Effector memory CD8-positive, alpha-beta T cell (primary cell): ENCODE measurements at places on chromosomes 4 and X.

GRCh38 chrX:15856222-15856587 is 1.6 kb upstream of the AP1S2 start:
- peaks cover 9% of the 10 kb centered on the region for H3K36me3 ChIP-seq
- H3K27me3 ChIP-seq = no peaks in the 10 kb centered on the region
- no peak overlapping the region for H3K27ac ChIP-seq
- peaks cover 2% of the 10 kb centered on the region for H3K4me1 ChIP-seq
- DNase-seq = no peak

DNA sequence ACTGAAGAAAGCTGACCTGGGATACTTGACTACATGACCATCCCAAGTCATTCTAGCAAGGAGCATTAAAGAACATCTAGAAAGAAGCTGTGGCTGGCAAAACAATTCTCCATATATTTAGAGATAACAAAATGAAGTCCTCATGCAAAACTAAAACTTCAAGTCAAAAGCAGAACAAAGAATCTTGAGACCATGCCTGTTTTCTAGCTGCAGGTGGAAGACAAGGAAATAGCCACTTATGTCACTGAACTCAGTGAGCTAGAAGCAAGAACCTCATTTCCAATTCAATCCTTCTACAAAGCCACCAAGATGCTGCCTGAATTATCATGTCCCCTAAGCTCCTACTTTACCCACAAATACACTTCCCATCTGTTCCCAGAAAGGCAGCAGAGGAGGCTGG is 13.8 kb downstream of the USP46 start:
- no peak for DNase-seq
- peaks cover 32% of the 10 kb centered on the region for H3K4me1 ChIP-seq
- H3K4me3 ChIP-seq = no peak overlapping the region
- no peaks in the 10 kb centered on the region for H3K36me3 ChIP-seq

- H3K4me3 ChIP-seq = no peak overlapping the region
- H3K27me3 ChIP-seq = no peaks in the 10 kb centered on the region
- DNase-seq = no peak
- no peaks in the 10 kb centered on the region for H3K4me1 ChIP-seq
- no peaks in the 10 kb centered on the region for H3K36me3 ChIP-seq
Measured at GRCh38 chrX:109049903-109050302, 313.5 kb upstream of the IRS4 start.

DNA sequence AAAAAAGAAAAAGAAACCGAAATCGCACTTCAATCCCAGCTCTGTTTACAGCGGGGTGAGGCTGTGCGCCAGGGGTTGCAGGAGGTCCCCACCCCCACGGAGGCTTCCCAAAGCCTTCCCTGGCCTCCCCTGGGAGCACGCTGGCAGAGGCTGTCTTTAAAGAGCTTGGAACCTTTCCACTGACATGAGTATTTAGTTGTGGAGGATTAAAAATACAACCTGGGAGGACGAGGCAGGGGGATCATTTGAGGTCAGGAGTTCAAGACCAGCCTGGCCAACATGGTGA is 69.1 kb downstream of the PPP2R2C start:
- no peaks in the 10 kb centered on the region for H3K36me3 ChIP-seq
- no peak overlapping the region for H3K4me3 ChIP-seq
- DNase-seq = no peak
- H3K4me1 ChIP-seq = peaks cover 10% of the 10 kb centered on the region
- no peak overlapping the region for H3K27ac ChIP-seq
- H3K27me3 ChIP-seq = peaks cover 91% of the 10 kb centered on the region

GRCh38 chrX:120270567-120270966 is 20.0 kb downstream of the ZBTB33 start:
- no peak overlapping the region for H3K4me3 ChIP-seq
- no peak for DNase-seq
- H3K27ac ChIP-seq = no peak overlapping the region
- no peaks in the 10 kb centered on the region for H3K27me3 ChIP-seq

- no peaks in the 10 kb centered on the region for H3K4me1 ChIP-seq
- no peak for DNase-seq
- no peaks in the 10 kb centered on the region for H3K36me3 ChIP-seq
- peaks cover 2% of the 10 kb centered on the region for H3K27me3 ChIP-seq
Measured at GRCh38 chr4:159015841-159016240, 87.0 kb upstream of the RAPGEF2 start.

DNA sequence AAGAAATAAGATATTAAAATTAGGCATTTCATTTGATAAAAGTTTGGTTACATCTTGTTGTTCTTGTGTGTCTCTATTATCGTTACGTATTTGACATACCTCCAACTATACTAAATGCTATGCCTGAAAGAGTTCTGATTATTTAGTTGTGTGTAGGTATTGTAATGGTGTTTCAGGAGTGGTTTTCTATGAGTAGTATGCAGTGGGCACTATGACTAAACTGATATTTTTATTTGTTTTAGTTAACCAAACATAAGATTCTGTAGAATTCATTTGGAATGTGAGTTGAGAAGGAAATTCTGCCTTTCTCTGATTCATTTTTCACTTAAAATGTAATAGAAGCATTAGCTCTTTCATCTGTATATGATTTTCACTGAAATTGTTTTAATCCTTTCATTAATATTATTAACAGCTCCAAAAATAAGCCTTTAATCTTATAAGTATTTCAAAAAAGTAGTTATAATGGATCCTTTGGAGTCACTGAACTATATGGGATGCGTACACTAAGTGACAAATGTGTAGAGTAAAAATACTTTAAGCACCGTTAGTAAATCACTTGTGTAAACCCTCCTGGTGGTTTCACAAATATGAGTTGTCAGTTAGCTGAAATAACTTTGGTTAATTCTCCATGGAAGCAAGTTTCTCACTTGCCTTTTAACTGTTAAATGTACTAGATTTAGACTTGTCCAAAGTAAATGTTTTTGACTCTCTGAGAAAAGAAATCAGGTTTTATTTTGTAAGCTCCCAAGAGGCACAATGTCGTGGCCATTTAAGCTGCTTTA is 388.7 kb downstream of the ADGRL3 start:
- H3K27ac ChIP-seq = no peak overlapping the region
- H3K36me3 ChIP-seq = no peaks in the 10 kb centered on the region
- H3K4me1 ChIP-seq = no peaks in the 10 kb centered on the region
- no peak overlapping the region for H3K4me3 ChIP-seq
- no peak for DNase-seq
- no peaks in the 10 kb centered on the region for H3K27me3 ChIP-seq

DNA sequence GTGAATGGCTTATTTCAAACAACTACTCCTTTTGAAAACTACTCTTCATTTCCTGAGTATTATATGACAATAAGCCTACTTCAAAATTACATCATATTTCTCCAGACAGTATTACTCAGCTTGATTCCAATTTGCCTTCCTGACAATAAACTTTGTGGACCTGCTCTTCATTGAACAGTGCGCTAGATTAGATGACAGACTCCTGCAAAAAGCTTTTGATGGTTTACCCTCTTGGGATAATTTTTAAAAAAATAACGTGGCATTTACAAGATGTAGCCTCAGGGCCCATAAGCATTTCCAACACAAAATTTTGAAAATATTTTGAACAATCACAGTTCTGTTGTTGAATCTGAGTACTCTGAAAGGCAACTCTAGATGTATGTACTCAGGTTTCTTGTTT is 25.9 kb downstream of the MGAT4D start:
- H3K4me1 ChIP-seq = no peaks in the 10 kb centered on the region
- no peaks in the 10 kb centered on the region for H3K36me3 ChIP-seq
- no peak overlapping the region for H3K27ac ChIP-seq
- H3K4me3 ChIP-seq = no peak overlapping the region
- no peak for DNase-seq

DNA sequence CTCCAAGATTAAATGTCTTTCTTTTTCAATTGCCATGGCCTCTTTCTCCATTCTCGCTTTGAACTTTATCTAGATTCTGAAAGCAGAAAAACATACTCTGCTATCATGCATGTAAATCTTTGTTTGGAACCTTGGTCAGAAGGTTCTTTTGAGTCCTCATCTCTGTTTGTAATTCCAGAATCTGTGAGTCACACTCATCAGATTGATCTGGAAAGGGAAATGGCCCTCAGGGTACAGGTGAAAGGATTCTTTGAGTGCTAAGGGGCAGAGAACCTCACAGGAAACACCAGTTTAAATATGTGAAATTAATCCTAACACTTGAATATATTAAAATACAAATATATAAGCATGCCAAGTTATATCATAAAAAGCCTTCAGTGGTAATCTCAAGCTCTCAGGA is 211.0 kb upstream of the ADGRL3 start:
- no peaks in the 10 kb centered on the region for H3K4me1 ChIP-seq
- no peak overlapping the region for H3K27ac ChIP-seq
- H3K36me3 ChIP-seq = no peaks in the 10 kb centered on the region
- no peaks in the 10 kb centered on the region for H3K27me3 ChIP-seq

- no peaks in the 10 kb centered on the region for H3K4me1 ChIP-seq
- H3K36me3 ChIP-seq = no peaks in the 10 kb centered on the region
- no peak overlapping the region for H3K4me3 ChIP-seq
- no peaks in the 10 kb centered on the region for H3K27me3 ChIP-seq
- H3K27ac ChIP-seq = no peak overlapping the region
- no peak for DNase-seq
Measured at GRCh38 chrX:114591121-114591520, 7.2 kb downstream of the HTR2C start.

DNA sequence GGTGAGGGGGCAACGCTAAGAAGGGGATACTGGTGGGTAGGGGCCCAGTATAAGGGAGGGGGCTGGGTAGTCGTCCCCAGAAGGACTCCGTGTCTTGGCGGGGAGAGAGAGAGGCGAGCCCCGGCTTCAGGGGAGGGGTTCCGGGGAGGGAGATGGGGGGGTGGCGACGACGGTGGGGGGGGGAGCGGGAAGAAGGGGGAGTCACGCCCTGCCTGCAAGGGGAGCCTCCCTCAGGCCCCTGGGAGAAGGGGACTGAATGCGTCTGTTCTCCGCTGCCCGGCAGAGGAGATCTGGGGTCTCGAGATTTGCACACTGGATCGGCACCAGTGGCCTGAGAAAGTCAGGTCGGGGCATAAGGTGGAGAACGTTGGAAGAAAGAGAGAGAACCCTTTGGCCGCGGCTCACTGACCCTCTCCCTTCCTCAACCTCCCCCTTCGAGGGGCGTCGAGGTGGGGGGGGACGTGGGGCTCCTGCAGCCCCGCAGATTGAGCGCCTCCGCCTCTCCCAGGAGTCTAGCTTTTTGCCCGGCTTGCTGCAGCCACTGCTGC is 609 bp upstream of the BCORL1 start:
- no peak overlapping the region for H3K4me3 ChIP-seq
- H3K27ac ChIP-seq = no peak overlapping the region
- no peaks in the 10 kb centered on the region for H3K27me3 ChIP-seq
- peaks cover 15% of the 10 kb centered on the region for H3K4me1 ChIP-seq
- no peak for DNase-seq
- peaks cover 6% of the 10 kb centered on the region for H3K36me3 ChIP-seq

DNA sequence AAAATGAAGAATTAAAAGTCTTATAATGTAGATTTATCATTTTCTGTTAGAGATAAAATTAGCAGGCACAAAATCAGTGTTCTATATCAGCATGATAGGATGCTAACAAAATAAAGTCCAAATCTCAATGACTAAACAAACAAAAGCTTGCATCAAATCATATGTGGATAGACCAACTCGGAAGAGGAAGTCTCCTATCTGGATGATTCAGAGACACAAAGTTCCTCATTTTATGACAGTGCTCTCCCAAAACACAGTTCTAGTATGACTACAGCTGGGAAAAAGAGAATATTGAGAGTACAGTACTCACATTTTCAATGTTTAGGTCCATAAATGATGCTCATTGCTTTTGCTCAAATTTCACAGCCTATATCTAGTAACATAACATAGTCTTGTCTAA is 376.1 kb upstream of the CTSO start:
- no peaks in the 10 kb centered on the region for H3K36me3 ChIP-seq
- no peak overlapping the region for H3K4me3 ChIP-seq
- no peak overlapping the region for H3K27ac ChIP-seq
- H3K4me1 ChIP-seq = no peaks in the 10 kb centered on the region
- no peaks in the 10 kb centered on the region for H3K27me3 ChIP-seq
- DNase-seq = no peak

DNA sequence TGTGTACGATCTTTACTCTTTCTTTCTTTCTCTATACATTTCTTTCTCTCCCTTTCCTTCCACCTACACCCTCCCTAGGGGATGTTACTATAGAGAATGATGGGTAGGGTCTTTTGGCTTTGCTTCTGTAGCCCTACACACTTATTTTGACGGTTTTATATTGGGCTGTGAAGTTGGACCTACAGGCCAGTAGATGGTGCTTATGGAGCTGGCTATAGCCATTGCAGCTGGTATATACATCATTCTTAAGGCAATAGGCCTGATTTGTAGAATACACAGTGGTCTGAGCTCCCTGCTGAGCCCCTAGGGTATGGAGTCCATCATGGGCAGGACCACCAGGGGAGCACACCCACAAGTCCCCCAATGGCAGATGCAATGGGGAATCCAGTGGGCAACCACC is 1869.7 kb downstream of the STIM2 start:
- H3K4me3 ChIP-seq = no peak overlapping the region
- DNase-seq = no peak
- no peaks in the 10 kb centered on the region for H3K4me1 ChIP-seq
- H3K36me3 ChIP-seq = no peaks in the 10 kb centered on the region
- no peak overlapping the region for H3K27ac ChIP-seq

GRCh38 chrX:82648062-82648461 is 860.0 kb upstream of the POU3F4 start:
- no peak overlapping the region for H3K27ac ChIP-seq
- H3K4me3 ChIP-seq = no peak overlapping the region
- H3K4me1 ChIP-seq = no peaks in the 10 kb centered on the region
- no peaks in the 10 kb centered on the region for H3K27me3 ChIP-seq

DNA sequence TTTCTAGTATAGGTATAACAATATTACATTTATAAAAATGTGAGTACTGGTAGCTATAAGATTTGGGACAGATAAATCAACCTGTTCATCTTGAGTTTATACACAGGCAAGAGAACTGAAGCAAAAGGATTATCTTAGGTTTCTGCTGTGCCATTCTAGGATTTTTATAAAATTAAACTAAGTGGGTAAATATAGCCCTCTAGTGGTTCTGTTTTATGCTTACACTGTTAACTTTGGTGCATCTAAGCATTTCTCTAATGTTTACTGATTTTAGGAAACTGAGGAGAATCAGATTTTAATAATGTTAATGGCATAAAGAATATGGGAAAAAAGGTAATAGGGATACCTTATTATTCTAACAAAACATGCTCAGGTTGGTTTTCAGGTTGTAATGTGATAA is 1.1 kb upstream of the RRH start:
- no peak for DNase-seq
- H3K36me3 ChIP-seq = peaks cover 20% of the 10 kb centered on the region
- H3K4me3 ChIP-seq = no peak overlapping the region
- no peaks in the 10 kb centered on the region for H3K4me1 ChIP-seq

- H3K36me3 ChIP-seq = no peaks in the 10 kb centered on the region
- no peaks in the 10 kb centered on the region for H3K27me3 ChIP-seq
- no peaks in the 10 kb centered on the region for H3K4me1 ChIP-seq
Measured at GRCh38 chr4:61741327-61742096, 541.4 kb downstream of the ADGRL3 start.
